ENCODE measurements at places on chromosomes 11 and 22.

GRCh38 chr22:50529416-50529896 lies 356 bp downstream of the TYMP start:
- DNase-seq, result no peak

DNA sequence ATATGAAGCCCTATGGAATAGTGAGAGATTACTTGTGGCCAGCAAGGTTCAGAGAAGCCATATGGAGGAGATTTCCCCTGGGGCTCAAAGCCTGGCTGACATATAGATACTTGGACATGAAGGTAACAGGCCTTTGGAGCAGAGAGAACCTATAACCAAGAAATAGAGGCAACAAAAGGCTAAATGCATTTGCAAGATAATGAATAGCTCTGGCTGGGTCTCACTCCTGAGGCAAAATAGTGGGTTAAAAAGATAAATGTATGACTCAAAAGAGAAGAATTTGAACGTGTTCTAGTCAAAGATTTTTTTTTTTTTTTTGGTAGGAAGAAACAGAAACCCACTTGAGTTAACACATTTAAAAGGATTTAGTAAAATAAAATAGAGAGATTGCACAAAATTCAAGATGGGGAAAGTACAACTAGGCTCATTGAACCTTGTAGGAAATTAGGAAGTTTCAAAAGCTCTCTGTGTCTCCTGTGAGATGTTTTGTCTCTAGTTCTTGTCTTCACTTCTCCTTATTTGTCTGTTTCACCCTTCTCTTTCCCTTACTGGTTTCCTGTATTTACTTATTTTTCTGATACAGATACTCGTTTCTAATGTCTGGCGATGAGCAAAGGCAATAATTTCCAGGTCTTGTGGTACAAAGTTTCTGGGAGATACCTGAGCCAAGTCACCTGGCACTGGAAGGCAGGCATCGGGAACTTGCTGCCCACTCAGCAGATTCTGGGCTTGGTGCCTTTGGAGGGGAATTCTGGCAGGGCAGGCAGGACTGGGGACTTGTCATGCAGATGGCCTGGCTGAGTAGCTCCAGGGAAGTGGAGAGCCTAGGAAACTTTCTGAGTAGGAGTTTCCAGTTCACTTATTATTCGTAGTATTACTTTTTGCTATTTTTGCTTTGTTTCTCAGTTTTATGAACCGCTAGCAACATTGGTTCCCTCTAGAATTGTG lies 49.2 kb upstream of the SESN3 start:
- DNase-seq, result no peak

GRCh38 chr11:117271208-117271607 lies 19.9 kb upstream of the BACE1-AS start:
- no peak for DNase-seq

DNA sequence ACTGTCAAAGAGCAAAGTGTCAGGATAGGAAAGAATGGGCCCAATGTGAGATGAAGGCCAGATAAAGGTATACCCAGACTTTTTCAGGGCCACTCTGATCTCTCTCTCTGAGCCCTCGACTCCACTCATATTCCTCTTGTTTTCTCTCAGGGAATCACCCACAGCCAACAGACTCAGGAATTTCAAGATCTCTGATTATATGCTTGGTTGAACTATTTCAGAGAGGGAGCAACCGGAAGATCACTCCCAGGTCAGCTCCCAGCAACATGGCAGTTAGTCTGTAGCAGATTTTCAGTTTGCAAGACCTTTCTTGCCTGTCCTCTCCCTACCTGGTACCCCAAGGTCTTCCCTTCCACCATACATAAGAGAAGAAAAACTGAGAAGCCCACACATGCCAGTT lies 102.5 kb downstream of the C11orf58 start:
- no peak for DNase-seq

- peak; percentile 40 for DNase-seq
These were observed 1.4 kb upstream of the DPP3 start for GRCh38 chr11:66478729-66479393.

GRCh38 chr22:31139866-31140716 lies at the start of gene PLA2G3:
TSS of gene PLA2G3 (minus strand) at chr22:31140508. CDS start at chr22:31140354, 154 bp downstream.
- DNase-seq, result no peak

DNA sequence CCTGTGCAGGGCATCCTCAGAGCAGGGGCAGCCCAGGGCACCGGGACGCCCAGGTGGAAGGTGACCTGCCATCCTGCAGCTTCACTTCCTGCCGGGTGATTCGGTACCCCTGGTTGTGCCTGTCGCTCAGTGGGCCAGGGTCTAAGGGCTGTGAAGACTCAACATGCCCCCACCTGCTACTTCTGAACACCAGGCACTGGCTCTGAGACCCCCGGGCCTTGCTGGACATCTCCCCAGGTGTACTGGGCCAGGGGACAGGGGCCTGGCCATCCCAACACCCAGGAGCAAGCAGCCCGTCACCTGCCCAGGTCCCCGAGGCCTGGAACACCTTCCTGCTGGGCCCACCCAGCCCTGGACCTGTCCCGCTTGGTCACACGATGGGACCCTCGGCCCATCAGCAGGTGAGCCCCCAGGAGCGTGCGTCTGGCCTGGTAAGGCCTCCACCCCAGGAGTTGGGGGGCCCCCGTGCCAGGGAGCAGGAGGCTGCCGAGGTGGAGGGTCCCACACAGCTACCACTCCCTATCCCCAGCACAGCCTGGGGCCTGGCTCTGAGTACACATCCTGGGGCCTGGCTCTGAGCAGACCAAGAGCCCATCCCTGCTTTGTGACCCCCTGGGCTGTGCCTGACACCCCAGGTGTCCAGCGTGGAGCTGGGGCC lies 3.9 kb upstream of the MUC5B start:
- DNase-seq, result no peak

GRCh38 chr11:3920148-3920852 lies 64.8 kb downstream of the STIM1 start:
- DNase-seq, result peak; percentile 63

DNA sequence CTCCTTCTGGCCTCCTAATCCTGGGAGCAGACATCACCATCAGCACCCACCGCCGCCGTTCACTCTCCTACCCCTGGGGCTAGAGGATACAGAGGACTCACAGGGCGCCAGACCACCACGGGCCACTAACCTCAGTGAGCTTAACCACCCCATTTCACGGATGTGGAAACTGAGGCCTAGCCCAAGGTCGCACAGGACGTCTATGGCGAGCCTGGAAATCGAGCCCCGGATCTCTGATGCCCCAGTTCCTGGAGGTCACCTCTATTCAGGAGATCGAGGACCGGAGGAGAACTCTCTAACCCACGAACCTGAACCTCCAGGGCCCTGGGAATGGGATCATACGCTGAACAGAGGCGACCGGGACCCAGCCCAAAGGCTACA lies 349 bp downstream of the TIMM10 start:
- DNase-seq, result no peak

GRCh38 chr11:18752502-18752901 lies 26.5 kb upstream of the IGSF22 start:
- no peak for DNase-seq

DNA sequence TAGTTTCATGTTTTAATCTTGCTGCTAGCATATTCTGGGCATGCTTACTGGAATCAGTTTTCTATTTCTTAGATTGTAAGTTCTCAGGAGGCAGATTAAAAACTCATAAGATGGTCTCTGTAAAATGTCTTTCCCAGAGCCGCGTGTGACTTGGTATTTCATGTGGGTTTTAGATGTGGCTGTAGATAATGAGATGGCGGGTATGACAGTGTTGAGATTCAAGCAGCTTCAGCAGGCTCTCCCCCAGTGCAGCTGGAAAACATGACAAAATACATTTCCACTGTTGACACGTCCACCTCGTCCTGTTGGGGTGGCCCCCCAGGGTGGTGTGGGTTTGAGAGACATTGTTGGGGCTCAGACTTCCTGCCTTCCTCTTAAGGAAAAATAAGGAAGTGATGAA lies 106.8 kb downstream of the KIRREL3 start:
- DNase-seq, result no peak

GRCh38 chr22:38613588-38613987 lies 42.6 kb downstream of the FAM227A start:
- DNase-seq, result no peak

- no peak for DNase-seq
These were observed 47.9 kb upstream of the ARHGAP42 start for GRCh38 chr11:100639140-100639539.

DNA sequence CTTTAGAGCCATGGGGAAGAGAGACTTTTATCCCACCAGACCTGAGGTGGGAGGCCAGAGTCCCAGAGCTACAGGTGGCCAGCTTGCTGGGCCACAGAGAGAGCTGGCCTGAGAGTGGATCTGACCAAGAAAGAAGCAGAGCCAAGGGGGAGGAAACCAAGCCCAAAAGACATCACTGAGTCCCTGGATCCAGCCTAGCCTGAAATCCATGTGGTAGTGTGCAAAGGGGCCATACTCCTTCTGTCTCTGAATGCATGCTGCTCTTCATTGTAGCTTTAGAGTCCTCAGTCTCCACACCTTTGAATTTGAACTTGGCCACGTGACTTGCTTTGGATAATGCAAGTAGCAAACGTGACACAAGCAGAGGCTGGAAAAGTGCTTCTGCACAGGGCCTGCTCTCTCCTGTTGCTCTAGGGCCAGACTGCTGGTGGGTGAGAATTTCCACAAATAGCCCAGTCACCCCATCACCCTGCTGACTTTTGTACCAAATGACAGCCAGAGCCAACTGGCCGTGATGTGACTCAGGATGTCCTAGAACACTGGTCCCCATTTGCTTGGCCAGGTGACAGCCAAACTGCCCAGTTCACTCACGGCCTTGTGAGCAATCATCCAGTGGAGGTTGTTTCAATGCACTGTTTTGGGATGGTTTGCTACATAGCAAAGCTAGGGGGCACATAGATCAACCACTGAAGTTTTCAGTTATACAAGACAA lies 93.6 kb downstream of the DHCR7 start:
- no peak for DNase-seq

DNA sequence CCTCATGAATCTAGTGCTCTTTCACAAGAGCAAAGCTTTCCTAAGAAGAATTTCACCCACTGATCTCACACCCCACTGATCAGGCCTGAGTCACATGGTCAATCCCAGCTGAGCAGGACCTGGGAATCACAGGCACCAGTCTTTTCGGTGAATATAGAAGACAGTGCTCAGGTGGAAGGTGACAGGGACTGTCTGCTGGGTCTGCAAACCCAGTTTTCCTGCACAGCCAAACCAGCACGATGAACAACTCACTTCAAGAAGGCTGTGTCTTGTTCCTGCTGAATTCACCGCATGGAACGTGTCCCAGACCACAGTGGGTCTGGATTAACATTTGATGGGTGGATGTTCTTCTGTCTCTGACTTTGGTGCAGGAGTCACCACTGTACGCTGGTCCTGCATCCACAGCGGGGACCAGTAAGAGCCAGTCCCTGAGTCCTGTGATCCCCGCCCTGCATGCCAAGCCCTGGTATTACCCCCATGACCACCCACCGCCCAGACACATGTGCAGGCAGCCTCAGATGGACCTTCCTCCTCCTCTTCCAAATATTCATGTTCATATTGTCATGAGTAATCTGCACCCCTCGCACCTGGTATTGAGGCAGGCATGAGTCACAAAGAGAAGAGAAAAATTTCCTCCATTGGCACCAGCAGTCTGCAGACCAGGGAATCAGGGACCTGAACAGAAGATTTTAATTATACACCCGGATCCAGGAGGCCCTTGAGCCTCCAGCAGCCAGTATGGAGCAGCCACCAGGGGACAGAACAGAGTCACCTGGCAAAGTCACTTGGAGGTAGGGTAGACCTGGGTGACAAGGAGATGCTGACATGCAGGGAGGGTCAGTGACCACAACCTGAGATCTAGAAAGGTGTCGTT lies 8.6 kb upstream of the IGLL5 start:
- DNase-seq, result no peak

DNA sequence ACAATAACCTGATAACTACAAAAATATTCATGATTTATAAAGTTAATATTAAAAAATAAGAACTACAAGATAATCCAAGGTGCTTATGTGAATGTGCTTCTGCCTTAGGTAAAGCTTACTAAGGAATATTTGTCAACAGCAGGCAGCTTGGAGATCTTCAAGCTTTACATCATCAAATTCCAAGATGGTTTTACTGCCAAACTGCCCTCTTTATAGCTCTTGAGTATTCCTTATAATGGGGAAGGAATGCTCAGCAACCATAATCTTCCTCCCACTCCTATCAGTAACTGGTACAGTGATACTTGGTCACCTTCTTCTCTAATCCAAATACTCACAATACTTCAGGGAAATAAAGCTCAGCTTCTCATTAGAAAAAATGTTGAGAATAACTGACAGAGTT lies 30.1 kb downstream of the SBF2 start:
- no peak for DNase-seq

GRCh38 chr22:38304526-38304925 lies 12.7 kb downstream of the CSNK1E start:
- DNase-seq, result no peak

DNA sequence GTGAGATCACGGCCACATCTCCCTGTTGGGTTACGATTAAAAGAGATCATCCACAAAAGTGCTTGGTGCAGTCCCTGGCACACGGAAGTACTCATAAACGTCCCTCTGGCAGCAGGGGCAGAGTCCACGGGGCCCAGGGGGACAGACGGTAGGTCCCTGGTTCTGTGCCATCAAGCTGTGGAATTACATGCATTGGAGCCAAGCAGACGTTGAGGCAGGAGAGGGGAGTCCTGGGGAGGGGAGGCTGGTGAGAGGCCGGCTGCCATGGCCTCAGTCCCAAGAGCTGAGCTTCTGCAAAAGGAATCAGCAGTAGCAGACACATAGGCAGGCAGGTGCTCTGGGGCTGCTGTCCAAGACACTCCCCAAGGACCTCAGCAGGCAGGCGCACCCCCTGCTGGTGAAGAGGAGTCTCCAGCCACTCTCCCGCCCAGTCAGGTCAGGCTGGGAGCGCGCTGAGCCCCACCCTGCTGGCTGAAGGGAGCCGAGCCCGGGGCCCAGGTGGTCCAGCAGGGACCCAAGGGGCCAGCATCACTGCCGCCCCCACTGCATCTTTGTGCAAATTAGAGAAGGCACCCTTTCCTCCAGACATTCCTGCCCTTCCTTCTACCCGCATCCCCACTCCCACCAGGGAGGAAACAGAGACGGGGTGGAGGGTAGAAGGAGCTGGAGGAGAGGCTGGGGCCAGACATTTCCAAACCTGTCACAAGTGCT lies 7.6 kb upstream of the KCTD17 start:
- no peak for DNase-seq

- peak; percentile 7 for DNase-seq
These were observed 870.2 kb downstream of the BRD1 start for GRCh38 chr22:48957311-48957986.

GRCh38 chr11:65797711-65798110 lies 10.8 kb downstream of the OVOL1 start:
- no peak for DNase-seq

DNA sequence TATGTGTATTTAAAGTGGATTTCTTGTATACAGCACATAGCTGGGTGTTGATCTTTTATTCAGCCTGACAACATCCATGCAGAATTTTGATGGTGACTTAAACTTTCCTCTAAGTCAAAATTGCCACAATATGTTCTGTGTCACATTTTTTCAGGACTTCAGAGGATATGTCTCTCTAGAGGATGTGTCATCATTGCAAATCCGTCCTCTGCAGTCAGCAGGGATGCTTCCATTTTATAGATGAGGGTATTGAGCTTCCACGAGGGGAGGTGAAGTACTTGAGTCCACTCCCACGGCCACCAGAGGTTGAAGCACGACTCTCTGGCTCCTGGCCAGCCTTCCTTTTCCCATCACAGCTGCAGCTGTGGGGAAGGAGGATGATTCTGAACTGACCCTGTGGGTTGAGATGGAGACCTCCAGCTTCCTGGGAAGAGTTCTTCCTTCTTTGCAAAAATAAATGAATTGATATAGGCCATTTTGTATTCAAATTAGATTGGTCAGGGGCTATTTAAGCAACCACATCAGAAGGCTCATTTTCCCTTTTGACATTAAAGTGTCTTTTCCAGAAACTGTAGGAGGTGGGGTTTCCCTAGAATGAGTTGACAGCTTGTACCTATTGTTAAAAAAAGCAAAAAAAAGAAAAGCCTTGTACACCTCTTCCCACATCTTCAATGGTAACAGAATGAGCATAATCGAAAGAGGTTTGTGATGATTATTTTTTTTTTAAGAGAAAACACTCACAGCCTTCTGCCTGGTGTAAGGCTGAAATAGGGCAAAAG lies 55.2 kb upstream of the MYEOV start:
- no peak for DNase-seq
